Stimulated activated CD4-positive, alpha-beta T cell treated with anti-CD3 and anti-CD28 coated beads, Interleukin-2, amount 100 ng/mL, for 48 hours (primary cell): ENCODE measurements at places on chromosomes 16 and 17.

DNA sequence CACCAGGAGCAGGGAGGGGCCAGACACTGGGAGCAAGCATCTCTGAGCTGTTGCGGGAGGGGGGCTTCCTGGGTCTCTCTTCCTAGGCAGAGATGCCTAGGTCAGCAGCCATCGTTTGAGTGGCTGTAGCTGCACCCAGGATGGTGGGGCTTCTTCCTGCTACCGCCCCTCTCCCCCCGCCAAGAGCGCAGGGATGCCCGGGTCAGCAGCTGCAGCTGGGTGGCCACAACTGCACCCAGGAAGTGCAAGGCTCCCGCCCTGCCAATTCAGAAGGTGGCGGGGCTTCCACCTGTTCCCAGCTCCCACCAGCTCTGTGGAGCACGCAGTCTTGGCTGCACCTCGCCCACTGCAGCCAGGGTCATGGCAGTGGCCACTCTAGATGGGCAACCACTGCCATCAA, 47.8 kb downstream of the ESRP2 start:
- DNase-seq: no peak

DNA sequence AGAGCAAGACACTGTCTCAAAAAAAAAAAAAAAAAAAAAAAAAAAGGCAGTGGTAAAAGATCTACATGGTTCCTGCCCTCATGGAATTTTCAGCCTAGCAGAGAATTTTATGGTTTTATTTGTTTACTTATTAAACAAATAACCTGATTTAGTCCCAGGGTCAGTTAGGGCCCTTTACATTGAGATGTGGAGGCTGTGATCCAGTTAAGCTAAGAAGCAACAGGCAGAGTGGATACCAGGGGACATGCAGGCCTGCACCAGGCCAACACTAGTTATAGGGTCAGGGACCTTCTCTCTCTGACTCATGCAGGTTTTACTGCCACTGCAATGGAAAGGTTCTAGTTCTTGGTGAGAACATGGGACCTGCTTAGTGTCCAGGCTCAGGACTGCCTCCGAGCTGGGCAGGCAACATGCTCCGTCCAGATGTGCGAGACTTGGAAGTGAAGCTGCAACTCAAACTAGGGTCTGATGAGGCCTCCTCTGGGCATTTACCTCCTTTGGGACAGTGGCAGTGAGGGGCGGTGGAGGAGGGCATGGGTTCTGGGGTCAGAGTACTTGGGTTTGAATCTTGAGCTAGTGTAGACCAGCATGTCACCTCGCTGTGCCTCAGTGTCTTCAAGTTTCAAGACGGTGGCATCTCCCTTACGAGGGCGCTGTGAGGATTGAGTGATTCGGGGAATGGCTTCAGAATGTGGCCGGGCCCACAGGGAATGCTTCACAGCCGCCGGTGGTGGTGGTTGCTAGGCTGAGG, 301.8 kb downstream of the CPPED1 start:
- DNase-seq: no peak

- peak; percentile 79 for DNase-seq
These were observed 26.5 kb upstream of the LASP1NB start for GRCh38 chr17:38898812-38899348.

DNA sequence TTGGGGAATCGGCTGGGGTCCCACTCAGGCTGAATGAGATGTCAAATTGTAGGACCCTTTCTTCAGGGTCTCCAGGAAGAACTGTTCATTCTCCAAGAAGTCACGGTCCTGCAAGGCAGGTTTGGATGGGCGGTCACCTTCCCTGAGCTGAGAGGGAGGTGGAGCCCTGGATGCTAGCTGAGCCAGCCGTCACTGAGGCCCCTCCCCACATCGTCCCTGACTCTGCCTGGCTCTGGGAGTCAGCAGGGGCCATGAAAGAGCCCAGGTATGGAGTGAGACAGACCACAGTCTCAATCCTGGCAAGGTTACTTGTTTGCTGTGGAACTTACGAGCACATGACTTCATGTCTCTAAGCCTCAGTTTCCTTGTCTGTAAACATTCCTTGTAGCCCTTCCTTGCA, 6.0 kb upstream of the MRPL38 start:
- no peak for DNase-seq

GRCh38 chr16:69302301-69302700, 8.8 kb upstream of the VPS4A start:
- no peak for DNase-seq

GRCh38 chr17:61337290-61337689, 62.4 kb upstream of the TBX2 start:
- DNase-seq: no peak

DNA sequence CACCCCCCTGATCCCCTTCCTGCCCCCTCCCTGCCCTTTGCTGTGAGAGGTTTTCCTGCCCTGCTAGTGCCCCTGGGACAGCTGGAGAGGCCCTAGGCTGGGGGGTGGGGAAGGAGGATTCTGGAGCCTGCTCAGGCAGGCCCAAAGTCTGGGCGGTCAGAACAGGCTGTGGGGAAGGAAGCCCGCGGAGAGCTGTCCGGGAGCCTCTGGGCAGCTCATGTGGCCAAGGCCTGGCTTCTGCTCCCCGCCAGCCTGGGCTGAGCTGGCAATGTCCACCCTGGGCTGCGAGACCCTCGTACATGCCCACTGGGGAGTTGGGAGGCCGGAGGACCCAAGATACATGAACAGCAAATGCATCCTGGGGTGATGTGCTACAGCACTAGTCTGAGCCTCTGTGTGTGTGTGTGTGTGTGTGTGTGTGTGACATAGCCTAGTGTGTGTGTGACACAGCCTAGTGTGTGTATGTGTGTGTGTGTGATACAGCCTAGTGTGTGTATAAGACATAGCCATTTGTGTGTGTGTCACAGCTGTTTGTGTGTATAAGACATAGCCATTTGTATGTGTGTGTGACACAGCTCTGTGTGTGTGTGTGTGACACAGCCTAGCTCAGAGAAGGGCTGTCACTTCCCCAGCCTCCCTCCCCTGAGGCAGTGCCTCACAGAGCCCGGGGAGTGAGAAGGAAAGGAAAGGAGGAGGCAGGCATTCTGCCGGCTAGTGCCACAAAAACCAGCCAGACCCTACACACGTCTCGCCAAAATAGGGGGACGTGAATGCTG, 201.4 kb upstream of the CIBAR2 start:
- DNase-seq: no peak

GRCh38 chr17:40323391-40324381, 14.7 kb downstream of the RARA start:
- no peak for DNase-seq

DNA sequence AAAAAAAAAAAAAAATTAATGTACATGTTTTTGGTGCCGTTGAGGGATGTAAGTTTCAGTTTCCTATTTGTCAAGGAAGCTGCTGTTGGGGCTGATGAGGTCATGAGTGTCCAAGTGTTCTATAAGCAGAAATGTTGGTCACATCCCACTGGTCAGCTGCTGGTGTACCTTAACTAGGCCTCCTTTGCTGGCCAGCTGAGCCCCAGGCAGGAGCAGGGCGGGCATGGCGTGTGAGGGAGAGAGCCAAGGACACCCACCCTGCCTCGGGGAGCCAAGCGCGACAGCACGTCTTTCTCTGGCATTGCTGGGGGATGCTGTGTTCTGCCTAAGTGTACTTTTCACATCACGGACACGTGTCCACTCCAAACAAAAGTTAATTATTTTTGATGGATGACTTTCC, 108.1 kb upstream of the CDC42EP4 start:
- no peak for DNase-seq

- no peak for DNase-seq
These were observed 52.1 kb upstream of the SLC12A3 start for GRCh38 chr16:56812884-56813283.

GRCh38 chr16:23835390-23836077, at the start of gene PRKCB:
Gene PRKCB (plus strand): TSS chr16:23835983.
- peak; percentile 90 for DNase-seq

- no peak for DNase-seq
These were observed 5.0 kb downstream of the DPH1 start for GRCh38 chr17:2034806-2035540.

GRCh38 chr17:1713878-1714426, 3.8 kb upstream of the TLCD2 start:
- DNase-seq: no peak

DNA sequence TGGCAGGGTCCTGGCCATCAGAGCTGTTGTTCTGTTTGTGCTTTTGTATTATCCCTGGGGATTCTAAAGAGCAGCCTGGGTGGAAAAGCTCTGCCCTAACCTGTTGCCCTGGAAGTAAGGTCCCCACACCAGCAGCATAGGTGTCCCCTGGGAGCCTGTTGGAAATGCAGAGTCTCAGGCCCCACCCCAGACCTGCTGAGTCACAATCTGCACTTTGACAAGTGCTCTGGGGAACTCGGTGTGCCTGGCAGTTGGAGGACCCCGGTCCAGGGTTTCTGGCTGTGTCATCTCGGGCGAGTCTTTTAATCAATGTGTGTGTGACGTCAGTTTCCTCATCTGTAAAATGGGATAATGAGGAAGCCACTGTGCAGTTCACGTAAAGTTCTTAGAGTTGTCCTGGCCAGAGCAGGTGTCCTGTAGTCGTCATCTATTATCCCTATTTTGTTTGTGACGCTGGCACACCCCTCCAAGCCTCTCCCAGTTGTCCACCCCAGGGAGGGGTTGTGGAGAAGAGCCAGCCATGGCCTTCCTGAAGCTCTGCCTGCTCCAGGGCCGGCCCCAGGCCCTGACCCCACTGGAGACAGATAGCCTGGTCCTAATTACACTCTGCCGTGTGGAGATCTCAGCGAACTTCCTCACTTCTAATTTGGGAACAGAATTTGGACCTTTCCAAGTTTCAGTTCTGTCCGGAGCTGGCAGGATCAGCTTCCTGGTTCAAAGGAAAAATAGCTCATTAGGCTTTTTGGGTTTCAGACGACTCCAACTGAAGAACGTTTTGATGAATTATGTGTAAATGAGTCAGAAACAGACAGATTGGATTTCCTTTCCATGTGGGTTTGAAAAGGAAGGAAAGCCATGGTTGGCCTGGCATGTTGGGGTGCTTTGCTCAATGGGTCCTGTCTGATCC, 295.7 kb upstream of the FOXF1 start:
- DNase-seq: no peak

GRCh38 chr17:43868226-43868994, 21.4 kb downstream of the CD300LG start:
- DNase-seq: no peak
